ENCODE measurements at places on chromosomes 4 and X.

DNA sequence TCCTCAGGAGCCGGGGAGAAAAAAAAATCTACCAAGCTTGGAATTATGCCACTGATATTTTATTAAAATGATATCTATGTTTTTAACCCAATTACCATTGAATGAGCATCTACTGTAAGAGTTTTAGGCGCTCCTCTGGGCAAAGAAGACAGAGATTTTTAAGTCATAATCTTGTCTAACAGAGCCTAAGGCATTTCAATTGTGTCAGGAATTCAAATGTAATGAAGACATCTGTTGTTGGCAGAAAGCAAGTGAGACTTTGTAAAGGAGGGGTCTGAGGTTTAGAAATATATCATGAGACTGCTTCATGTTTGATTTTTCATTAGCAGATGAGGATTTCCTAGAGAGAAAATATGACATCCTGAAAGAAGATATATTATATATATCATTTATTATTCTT is 1158.1 kb downstream of the FSTL5 start:
- DNase-seq, result no peak

- DNase-seq, result no peak
Observed at GRCh38 chr4:77833126-77833724, 14.1 kb upstream of the CNOT6L start.

- no peak for DNase-seq
Observed at GRCh38 chrX:69362354-69362753, 141.8 kb upstream of the NALF2 start.

DNA sequence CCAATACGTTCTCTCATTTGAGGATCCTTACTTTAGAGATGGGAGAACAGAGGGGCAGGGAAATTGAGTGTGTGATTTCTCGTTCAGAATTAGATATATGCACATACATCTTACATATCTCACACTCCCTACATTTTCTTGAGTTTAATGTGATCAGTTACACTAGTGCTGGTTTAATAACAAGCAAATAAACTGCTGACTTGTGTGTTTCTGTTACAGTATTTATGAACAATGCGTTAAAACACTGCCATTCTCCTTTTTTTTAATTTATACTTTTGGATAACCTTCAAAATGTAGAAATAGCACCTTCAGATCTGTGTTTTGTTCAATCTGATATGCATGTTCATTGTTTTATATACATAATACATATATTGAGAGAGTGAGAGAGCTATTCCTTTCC is 130.1 kb downstream of the KLHL8 start:
- DNase-seq, result no peak

DNA sequence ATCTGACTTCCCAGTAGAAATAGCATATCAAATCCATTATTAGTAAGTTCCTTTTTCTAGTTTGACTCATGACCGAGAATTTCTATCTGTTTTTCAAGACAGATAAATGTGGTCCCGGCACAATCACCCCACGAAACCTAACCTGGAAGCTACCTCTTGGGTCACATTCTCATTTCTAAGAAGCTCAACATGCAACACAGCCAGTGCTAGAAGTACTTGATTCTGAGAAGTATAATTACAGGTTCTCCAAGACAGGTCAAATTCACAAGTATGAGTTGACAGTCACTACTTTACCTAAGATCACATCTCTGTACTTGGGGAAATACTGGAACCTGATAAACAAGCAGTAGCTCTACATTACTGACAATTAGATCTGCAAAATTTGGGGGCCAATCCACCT is 54.0 kb upstream of the PLAC1 start:
- no peak for DNase-seq

GRCh38 chrX:66638591-66639500 is at the start of gene EDA2R:
Gene EDA2R, minus strand, starts transcription at chrX:66639078. Its CDS starts 23,058 bp downstream, at chrX:66616020.
- no peak for DNase-seq

DNA sequence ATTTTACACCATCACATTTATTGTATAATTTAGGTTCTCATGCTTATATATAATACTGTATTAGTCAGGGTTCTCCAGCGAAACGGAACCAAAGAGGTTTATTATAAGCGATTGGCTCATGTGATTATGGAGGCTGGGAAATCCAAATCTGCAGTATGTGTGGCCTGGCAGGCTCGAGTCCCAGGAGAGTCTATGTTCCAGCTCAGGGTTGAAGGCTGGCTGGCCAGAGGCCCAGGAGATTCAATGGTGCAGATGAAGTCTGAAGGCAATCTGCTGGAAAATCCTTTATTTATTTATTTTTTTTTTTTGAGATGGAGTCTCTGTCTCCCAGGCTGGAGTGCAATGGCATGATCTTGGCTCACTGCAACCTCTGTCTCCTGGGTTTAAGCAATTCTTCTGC is 63.0 kb upstream of the WDFY3 start:
- DNase-seq, result no peak

- no peak for DNase-seq
Observed at GRCh38 chr4:180363815-180364214, 1879.4 kb upstream of the TENM3 start.

DNA sequence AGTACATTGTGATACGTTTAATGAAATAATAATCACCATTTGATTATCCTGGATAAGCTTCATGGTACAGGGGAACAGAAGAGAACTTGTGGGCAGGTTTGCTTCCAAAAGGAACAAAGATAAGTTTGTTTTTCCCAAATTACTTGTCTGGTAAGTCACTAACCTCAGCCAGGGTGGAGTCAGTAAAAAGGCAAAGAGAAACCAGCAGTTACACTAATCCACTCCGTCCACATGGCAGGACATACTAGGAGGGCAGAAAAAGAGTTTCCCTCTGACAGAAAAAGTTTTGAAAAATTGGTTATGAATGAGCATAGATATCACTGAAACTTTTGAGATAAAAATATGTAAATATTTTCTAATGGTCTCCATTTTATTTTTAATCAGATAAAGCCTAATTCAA is 285.9 kb downstream of the IL15 start:
- no peak for DNase-seq

- no peak for DNase-seq
Observed at GRCh38 chrX:28609917-28610613, 22.8 kb downstream of the IL1RAPL1 start.

DNA sequence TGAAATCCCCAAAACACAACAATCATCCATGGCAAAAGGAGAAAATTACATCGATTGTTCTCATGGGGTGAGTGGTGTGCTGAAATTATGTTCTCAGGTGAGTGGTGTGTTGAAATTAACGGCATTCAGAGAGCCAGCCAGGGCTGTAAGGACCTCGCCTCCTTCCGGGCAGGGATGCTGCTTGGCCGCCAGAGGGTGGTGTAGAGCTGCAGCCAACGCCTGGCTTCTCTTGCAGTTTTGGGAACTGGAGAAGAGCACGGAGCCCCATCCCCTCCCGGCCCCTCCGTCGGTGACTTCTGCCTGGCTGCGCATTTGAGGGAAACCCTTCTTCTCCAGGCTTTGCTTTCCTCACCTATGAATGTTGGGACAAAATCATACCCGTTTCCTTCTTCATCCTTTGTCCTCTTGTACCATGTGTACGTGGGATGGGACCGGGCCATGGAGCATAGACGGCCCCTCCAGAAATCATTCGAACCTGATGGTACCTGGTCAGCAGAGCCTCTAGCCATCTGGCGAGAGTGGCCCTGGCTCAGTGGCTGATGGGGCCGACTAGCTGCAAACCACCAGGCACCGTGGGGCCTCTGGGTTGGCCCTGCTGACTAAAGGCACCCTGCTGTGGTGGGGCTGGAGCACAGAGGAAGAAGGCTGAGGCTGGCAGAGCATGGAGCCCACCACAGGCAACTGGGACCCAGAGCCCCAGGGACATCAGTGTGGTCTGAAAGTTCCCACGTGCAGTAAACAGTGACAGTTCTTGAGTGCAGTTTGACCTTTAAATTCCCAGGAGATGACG is 28.4 kb downstream of the TRMT44 start:
- DNase-seq, result peak; percentile 23

DNA sequence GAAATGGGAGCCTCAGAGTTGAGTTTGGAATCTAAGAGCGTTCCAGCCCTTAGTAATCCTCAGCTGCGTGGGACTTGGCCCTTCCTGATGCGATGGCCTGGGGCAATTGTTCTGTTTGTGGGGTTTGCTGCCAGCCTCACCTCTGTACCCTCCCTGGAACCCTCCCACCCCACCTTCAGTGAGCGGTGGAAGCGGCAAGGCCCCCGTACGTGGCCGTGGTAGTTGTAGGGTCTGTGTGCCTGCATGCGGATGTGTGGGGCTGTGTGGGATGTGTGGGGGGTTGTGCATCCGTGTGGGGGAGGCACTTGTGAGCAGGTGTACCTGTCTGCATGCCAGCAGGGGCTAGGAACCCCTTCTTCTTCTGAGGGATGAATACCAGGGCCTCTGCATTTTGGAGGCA is 65.4 kb upstream of the ADRA2C start:
- no peak for DNase-seq

GRCh38 chr4:138487230-138487629 is 245.1 kb upstream of the SLC7A11 start:
- no peak for DNase-seq

GRCh38 chr4:186887291-186887700 is 163.6 kb upstream of the FAT1 start:
- no peak for DNase-seq

- DNase-seq, result no peak
Observed at GRCh38 chrX:20414762-20415445, 148.2 kb upstream of the RPS6KA3 start.

GRCh38 chr4:152090543-152090942 is 329.7 kb upstream of the GATB start:
- DNase-seq, result no peak

GRCh38 chrX:46461660-46462191 is 83.5 kb downstream of the ZNF674 start:
- no peak for DNase-seq

DNA sequence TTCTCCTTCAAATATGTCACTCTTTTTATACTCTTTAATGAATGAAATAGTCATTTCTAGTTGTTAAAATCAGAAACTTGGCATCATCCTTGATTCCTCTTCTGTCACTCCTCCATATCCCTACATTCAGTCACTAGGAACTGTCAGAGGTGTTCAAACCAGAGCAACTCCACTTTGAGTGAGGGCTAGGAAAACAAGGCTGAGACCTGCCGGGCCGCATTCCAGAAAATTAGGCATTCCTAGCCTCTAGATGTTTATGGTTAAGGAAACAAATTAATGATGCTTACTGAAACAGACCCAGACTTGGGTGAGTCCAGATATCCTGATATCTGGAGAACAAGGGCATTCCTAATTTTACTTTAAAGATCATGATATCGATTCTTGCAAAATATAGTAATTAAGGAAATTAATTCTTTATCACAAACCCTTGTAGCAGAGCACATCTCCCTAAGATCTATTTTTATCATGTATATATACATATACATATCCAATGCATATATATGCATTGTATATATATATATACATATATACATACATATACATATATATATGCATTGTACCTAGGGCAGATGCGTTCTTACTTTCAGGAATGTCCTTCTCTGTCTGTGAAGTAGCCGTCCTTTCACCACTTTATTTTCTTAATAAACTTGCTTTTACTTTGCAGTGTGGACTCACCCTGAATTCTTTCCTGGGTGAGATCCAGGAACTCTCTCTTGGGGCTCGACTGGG is 98.4 kb upstream of the GC start:
- no peak for DNase-seq

DNA sequence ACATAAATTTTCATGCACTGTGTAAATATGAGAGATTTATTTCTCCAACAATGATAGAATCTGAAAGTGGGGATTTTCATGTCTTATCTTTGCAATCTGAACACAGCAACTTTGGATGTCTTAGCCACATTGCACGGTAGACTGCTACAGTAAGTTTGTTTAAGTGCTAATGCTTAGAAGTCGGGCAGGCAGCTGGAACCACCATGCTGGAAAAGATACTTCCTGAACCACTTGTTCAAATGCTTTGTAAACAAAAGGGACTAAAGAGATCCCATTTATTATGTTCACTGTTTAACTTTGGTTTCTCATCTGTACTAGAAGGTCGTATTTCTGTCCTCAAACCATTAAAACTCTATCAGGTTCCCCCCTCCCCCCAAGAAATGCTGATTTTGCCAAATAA is 555.9 kb upstream of the DIPK2B start:
- DNase-seq, result no peak

DNA sequence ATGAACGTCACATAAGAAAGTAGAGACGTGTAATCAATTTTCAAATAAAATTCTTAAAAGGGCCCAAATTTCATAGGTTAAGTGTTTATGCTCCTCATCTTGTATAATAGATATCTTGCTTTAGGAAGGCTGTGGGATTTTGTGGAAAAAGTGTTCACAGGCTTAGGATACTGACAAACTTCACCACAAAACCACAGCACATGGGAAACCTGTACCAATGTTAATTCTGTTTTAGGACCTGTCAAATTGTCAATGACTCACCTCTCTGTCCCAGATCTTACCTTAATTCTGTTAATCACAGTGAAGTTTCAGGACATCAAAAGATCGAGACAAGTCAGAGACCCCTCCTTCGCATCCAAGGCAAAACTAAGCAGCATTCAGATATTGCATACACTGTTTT is 24.2 kb downstream of the FGFBP1 start:
- DNase-seq, result no peak

GRCh38 chrX:73400136-73400748 is 46.6 kb upstream of the CDX4 start:
- DNase-seq, result no peak

DNA sequence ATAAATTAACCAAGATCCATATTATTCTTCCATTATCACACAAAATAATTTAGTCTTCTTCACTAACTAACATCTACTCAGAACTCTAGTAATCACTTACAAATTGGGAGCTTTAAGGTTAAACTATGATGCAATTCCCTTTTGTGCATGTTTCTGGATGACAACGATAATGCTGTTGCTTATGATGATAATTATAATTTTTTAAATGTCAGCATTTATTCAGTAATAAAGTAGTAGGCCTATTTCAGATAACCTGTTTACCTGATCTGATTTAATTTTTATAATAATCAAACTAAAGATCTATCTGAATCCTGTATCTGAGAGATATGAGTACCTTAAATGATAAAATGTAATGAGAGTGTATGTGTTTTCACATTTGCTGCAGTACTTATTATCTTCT is 507.8 kb upstream of the GRID2 start:
- no peak for DNase-seq

GRCh38 chr4:18690291-18690955 is 668.9 kb upstream of the LCORL start:
- no peak for DNase-seq

- DNase-seq, result no peak
Observed at GRCh38 chrX:72021975-72022374, 109.7 kb downstream of the RTL5 start.

DNA sequence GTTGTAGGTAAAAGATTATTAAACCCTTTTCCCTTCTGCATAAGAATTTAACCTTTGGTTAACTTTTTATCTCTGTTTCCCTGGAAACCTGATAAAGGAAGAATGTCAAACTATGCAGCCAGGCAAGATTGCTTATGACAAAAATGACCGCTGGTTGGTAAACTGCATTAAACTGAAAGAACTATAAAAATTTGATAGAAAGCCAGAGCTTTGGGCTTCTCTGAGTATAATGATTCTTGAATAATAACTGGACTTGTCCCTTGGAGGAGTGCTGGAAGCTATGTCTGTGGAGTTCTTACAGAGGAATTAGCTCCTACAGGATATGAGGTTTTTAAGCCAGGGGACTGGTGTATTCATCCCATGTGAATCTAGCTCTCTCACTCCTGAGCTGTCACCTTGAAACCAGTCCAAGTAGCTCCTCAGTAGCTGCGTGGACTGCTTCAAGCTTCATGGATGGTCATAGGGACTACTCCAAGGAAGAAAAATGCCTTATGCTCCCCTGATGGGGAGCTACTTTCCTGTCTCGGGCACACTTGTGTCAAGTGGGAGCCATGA is 52.0 kb downstream of the RASL11B start:
- DNase-seq, result no peak

- no peak for DNase-seq
Observed at GRCh38 chr4:153159728-153160221, 44.5 kb upstream of the TRIM2 start.
